ENCODE measurements at places on chromosomes 1 and 21.
A peak's percentile ranks its signal among the peaks of the same experiment; 100 is the strongest.

DNA sequence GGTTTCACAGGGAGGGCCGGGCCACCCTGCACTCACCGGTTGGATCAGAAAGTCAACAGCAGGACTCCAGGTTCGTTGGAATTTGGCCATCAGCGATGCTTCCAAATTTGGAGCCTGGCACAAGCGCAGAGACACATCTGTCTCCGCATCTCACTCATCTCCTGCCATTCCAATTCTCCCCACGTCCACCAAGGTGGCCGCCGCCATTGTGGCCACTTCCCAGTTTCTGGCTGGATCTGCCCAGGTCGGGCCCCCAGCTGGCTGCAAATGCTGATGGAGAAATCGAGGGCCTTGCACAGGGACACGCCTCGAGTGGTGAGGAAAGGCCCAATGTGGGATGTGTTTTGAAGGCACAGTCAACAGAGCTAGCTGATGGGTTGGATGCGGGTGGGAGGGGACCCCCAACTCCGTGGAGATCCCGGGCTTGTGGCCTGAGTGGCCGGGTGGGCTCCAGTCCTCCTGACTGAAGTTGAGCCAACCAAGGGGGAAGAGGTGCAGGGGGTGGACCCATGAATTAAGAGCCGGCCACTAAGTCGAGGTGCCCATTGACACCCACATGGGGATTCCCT, 102.7 kb downstream of the CRYAA start:
- no peak for DNase-seq

- DNase-seq = no peak
These were observed 181.4 kb upstream of the B3GALT2 start for GRCh38 chr1:193367863-193368262.

- DNase-seq = peak; percentile 79
These were observed 152.8 kb downstream of the TENT5C start for GRCh38 chr1:117758444-117759316.

- no peak for DNase-seq
These were observed 6.2 kb downstream of the AKIRIN1 start for GRCh38 chr1:38997034-38997900.

DNA sequence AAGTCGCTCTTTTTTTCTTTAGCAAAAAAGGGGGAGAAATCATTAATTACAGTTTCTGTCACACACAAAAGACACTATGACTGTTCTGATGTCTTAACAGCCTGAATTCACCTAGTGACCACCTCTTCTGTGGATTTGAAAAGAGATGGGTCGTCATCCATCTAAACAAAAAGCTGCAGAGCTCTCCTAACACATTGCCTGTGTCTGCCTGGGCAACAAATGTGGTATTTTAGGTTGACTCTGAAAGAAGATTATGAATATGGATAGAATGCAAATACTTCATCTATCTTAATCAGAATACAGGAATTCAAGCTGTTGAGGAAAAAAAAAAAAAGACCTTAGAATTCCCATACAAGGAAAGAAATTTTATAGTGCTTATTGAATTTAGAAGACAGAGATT, 304.4 kb upstream of the ADGRL2 start:
- DNase-seq = no peak

- DNase-seq = no peak
These were observed 88.9 kb downstream of the CD58 start for GRCh38 chr1:116481934-116482333.

DNA sequence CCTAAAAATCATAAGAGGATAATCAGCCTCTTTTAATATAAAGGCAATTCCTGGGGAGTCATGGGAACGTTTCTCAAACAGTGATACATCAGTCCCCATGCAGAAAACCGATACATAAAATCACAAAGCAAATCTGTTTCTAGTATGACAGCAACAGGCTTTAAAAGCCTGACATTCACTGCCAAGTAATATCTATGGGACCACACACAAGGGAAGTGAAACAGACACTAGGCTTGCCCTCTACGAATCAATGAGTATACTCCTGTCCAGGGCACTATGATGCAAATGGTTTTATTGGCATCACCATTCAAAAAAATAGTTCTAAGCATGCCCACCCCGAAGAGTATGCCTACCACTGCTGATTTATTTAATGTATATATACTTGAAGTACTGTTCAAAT, 54.4 kb downstream of the TIAM1 start:
- no peak for DNase-seq

- DNase-seq = no peak
These were observed 3.6 kb upstream of the GPR61 start for GRCh38 chr1:109535971-109536491.

- no peak for DNase-seq
These were observed 10.8 kb downstream of the ASAP3 start for GRCh38 chr1:23473037-23473800.

DNA sequence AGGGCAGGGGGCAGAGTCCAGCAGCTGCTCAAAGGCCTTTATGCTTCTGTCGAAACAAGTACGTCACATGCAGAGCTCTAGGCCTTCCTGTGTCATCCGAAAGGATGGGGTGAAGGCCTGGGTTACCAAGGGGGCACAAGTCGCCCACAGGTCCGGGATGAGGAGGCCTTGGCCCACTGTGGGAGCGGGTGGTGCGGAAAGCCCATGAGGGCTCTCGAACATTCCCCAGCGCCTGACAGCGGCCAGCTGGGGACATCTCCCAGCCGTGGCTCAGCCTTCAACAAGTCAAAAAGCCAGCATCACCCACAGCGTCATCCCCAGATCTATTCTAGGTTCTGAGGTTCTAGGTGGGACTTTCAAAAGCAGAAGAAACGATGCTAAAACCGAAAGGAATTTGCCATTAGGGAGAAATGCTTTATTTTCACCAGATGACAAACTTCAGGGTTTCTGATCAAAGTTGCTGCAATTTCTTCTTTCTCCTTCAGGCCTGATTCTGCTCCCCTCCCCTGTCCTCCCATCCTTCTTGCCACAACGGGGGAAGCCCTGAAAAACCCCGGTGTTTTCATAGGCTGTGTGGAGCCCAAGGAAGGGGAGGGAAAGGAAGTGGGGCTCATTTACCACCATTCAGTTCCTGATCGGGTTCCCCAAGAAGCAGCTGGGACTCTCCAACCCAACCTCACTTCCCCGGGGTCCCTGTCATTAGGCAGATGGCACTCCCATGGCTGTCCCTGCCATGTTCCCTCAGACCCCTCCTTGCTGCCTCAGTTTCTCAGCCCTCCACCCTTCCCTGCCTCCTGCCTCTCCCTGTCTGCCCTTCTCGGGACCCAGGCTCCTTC, 17.6 kb downstream of the GPR137B start:
- DNase-seq = peak; percentile 66

DNA sequence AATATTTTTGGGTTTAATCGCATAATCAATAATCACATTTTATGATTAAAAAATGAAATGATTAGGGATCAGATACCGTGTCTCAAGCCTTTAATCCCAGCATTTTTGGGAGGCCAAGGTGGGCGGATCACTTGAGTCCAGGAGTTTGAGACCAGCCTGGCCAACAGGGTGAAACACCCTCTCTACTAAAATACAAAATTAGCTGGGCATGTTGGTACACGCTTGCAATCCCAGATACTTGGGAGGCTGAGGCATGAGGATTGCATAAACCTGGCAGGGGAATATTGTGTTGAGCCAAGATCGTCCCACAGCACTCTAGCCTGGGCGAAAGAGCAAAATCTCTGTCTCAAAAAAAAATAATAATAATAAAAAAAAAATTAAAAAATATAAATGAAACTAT, 1581.4 kb downstream of the KCNT2 start:
- DNase-seq = no peak

GRCh38 chr1:173206816-173207568, at the start of gene TNFSF4:
Gene TNFSF4 (minus strand): TSS chr1:173207331. CDS start chr1:173207176, 155 bp downstream.
- no peak for DNase-seq

- DNase-seq = no peak
These were observed 71.6 kb upstream of the SELENON start for GRCh38 chr1:25728301-25728935.

DNA sequence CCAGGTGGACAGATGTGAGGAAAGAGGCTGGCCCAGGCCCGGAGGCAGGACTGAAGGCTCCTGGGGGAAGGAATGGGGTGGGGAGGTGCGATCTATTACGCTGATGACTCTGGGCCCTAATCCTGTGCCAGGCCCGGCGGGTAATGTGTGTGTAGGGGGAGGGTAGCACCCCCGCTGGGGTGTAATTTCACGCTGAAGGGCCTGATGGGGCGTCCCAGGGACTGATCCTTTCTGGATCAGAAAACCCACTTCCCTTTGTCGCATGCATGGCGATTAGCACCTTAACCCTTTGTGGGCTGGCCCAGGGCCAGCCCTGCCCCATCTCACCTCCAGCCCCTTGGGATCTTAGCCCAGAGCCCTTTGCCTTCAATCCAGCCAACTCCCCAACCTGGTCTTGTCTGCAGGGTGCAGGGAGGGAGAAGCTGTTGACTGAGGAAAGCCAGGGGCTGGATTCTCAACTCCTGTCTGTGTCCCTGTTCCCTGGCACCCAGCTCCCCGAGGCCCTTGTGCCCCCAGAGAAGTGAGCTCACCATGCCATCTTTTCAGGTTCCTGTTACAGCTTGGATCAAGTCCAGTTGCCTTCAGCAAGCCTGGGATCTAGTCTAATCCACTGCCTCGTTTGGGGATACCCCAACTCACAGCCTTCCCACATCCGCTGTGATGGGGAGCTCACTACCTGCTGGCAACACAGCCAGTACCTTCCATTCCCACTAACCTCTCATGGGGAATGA, 26.0 kb downstream of the KNCN start:
- no peak for DNase-seq

GRCh38 chr1:58620926-58621325, 43.9 kb upstream of the TACSTD2 start:
- no peak for DNase-seq

DNA sequence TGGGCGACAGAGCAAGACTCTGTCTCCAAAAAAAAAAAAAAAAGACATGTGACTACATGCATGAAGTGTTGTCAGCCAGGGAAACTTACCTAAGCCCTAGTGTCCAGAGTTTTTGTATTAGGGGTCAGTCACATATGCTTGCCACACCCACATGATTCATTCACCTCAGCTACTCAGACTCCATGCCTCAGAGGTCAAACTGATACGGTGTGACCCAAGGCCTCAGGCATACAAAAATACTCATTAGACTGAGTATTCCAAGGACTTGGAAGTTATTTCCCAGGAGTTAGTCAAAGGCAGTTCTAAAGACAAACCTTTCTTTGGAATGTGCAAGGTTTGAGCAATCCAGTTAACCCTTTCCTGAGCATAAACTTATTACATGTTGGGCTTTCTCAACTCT, 6.3 kb upstream of the TRIM33 start:
- no peak for DNase-seq

- no peak for DNase-seq
These were observed 6.9 kb upstream of the GALE start for GRCh38 chr1:23807453-23807852.

DNA sequence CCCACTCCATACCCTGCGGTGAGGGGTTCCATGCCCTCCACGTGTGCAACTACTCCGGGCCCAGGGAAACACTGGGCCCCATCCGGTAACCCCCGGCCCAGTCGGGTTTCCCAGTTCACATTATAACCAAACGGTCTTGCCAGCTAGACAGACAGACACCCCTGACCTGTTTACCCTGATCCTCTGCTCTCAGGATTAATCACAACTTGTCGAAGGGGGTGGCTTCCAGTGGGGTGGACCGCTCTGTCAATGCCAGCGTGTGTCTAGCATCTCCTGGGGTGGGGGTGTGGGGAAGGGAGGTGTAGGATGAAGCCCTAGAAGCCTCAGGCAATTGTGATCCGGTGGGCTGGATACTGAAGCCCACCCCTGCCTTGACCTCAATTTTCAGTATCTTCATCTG, 4.6 kb upstream of the OLIG2 start:
- no peak for DNase-seq

DNA sequence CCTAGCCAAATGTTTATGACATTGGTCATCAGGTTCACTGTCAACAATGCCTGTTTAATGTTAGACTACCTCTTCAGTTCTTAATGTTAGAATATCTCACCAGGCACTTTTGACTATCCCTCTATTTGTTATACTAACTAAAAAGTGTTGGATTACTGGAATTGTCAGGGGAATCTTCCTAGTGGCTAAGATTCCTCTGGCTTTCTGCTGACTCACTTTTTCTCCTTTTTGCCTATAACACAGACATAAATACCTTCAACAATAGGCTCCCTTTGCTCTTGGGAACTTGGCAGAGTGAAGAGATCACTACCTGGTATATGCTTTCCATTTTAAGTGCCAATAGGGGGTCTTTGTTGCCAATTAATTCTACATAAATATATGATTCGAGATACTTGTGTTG, 68.5 kb downstream of the TMEM200B start:
- no peak for DNase-seq

GRCh38 chr1:167794043-167794442, 72.3 kb downstream of the MPZL1 start:
- no peak for DNase-seq

GRCh38 chr1:53572065-53572814, 113.0 kb downstream of the DMRTB1 start:
- DNase-seq = no peak

DNA sequence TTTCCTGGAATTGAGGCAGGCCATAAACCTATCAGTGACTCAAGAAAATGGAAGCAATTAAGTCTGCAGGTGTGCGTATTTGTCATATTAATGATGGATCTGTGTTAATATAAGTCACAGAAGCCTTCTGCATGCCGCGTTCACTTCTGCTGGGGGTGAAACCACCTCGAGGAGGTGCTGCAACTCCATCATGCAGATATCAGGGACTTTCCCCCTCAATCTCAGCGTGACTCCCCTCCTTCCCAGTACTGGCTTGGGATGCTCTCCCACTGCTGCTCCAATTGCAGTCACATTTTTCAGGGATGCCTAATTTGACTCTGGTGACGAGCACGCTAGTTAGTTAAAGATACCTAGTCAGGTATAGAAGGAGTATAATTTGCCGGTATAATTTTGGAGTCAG, 87.5 kb downstream of the ASTN1 start:
- no peak for DNase-seq

GRCh38 chr21:42794551-42794950, 84.8 kb downstream of the WDR4 start:
- DNase-seq = no peak

- peak; percentile 13 for DNase-seq
These were observed 6.0 kb downstream of the FCRLB start for GRCh38 chr1:161727256-161727924.

- no peak for DNase-seq
These were observed 8.4 kb downstream of the ITGA10 start for GRCh38 chr1:145901312-145902021.

DNA sequence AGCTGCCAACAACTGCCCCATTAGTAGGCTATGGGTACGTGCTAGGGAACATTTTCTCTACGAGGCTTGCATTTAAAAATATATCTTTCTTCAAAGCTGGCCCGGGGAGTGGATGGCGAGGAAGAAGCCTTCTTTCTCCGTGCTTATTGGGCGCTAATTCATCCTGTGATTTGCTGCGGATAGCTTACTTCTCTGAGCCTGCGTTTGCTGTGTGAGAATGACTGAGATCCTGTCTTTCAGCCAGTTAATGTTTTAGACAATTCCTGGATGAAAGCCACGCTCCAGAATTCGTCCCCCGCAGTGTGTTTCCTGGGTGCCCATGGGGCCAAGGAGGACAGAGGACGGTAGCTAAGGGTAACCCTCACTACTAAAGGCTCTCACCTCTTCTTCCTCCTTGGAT, 57.8 kb upstream of the TARBP1 start:
- no peak for DNase-seq

All from germinal center (tissue), 1 donor.